Erythroblast (primary cell): ENCODE measurements at places on chromosomes 12 and 14.

DNA sequence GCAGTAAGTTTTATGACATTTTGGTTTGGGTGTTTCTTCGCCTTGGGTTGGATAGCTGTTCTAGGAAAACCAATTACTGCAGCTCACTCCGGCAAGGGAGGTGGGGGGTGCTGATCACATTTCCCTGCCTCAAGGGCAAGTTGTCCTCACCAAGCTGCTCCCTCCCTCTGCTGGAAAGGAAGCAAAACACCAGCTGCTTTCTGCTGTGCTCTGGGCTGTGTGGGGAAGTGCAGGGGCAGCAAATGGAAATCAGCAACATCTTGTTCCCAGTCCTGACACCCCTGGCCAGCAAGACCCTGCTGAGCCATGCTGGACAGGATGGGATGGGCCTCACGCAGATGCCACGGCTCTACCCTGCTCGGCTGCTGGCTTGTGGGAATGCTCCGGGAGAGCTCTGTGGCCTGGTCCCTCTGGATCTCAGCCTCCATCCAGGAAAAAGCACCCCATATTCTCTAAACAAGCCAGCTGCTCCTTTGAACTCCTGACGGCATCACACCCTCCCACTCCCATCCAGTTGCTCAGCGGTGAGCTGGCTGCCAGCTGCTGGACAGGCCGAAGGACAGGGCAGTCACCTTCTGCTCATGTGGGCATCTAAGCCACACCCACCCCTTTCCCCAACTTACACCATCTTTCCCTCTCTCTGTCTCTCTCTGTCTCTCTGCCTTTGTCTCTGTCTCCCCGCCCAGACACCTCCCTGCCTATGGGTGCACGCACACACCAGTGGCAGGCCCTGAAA is 52.4 kb upstream of the EIF5 start:
- DNase-seq = no peak

- peak; percentile 36 for DNase-seq
Observed at GRCh38 chr14:104093366-104094055, 8.0 kb downstream of the ASPG start.

GRCh38 chr14:70268760-70269159 is 80.0 kb upstream of the SLC8A3 start:
- DNase-seq = no peak

DNA sequence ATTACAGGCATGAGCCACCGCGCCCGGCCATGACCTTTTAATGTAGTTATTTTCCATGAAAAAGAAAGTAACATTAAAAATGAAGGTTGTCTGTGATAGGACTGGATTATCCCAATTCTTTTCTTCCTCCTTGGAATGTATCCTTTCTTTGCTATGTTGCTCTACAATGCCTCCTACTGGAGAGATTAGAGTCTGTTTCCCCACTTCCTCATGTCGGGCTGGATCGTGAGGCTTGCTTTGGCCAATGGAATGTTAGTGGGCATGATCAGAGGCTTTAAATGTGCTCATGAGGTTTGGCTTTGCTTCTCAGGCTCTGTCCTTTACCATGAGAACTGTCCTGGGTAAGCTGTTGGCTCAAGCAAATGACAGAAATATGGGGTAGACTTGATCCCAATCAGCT is 34.7 kb upstream of the SOCS2 start:
- peak; percentile 15 for DNase-seq

GRCh38 chr14:60905923-60906322 is 75.0 kb downstream of the TRMT5 start:
- no peak for DNase-seq
